Fibroblast of skin of back (primary cell): ENCODE measurements at places on chromosomes 5 and 9.

GRCh38 chr9:14532456-14533115, 160.6 kb downstream of the ZDHHC21 start:
- peak; percentile 55 for DNase-seq

GRCh38 chr5:178818094-178818493, 41.7 kb upstream of the ZNF354B start:
- no peak for DNase-seq

DNA sequence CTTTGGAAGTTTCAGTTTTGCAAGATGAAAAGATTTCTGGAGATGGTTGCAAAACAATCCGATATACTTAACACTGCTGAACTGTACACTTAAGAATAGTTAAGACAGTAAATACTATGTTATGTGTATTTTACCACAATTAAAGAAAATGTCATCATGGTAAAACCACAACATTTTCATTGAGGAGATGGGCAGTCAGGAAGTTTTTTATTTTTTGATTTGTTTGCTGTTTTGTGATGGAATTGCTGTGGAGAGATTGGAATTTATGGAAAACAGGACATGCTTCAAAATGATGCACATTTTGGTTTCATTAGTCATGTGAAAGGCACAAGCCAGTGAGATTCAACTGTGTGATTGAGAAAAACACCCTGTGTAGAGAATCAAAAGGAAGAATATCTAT, 90.5 kb upstream of the AGXT2 start:
- DNase-seq = peak; percentile 61

DNA sequence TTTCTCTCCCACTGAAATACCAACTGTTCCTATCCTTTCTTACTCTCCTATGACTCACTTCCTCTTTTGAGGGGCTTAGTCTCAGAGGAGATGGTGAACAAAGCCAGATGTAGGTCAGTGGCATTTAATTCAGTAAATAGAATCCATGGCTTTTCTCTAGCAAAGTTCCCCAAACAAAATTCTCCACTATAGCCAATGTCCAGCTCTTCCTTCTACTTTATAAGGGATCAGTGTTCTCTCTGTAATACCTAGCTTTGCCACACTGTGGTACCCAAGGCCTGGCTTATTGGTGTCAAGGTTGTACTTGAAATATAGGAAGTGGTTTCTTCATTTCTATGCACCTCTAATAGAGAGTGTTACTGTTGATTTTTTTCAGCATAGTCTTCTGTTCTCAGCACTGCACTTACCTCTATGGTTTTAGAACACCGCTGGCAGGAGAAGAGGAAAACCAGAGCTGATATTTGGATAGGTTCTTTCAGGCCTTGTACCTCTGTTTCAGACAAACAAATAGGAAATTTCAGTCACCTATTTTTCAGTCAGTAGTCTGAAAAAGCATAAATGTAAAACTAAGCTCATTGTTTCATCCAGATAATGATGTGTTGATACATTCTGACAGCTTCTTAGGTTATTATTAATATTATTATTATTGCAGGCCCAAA, 40.6 kb upstream of the ITGA2 start:
- peak; percentile 84 for DNase-seq

DNA sequence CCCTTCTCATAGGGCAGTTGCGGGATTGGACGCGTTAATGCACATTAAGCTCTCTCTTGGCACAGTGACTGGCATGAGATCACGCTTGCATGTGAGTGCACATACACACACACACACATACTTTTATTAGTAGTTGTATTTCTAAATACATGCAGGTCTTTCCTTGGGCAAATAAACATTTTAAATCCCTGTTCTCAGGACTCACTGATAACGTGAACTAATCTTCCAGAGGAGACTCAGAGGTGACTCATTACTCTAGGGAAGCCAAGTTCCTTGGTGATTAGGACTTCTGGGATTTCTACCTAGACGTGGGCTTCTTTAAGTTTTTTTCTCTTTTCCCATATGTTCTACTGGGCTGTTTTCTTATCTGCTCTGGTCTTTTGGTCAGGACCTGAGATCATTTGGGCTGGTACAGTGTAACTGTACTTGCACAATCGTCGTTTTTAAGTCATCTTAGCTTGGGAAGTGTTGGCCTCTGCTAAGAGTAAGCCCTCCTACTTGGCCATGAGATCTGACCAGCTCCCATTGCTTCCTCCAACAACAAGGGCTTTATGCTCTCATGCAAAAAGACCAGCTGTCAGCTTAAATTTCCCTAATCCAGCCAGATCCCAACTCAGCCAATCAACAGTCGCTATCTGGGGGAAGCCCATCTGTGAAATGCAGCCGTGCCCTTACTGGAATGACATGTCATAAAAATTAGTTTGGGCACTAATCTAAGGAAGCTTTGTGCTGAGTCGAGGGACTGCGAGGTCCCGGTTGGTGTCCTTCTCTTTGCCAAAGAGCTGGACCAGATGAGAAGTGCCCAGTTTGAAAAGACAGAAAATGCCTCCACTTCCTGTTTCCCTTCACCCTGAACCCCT, 176.4 kb upstream of the ANKRD55 start:
- peak; percentile 75 for DNase-seq

DNA sequence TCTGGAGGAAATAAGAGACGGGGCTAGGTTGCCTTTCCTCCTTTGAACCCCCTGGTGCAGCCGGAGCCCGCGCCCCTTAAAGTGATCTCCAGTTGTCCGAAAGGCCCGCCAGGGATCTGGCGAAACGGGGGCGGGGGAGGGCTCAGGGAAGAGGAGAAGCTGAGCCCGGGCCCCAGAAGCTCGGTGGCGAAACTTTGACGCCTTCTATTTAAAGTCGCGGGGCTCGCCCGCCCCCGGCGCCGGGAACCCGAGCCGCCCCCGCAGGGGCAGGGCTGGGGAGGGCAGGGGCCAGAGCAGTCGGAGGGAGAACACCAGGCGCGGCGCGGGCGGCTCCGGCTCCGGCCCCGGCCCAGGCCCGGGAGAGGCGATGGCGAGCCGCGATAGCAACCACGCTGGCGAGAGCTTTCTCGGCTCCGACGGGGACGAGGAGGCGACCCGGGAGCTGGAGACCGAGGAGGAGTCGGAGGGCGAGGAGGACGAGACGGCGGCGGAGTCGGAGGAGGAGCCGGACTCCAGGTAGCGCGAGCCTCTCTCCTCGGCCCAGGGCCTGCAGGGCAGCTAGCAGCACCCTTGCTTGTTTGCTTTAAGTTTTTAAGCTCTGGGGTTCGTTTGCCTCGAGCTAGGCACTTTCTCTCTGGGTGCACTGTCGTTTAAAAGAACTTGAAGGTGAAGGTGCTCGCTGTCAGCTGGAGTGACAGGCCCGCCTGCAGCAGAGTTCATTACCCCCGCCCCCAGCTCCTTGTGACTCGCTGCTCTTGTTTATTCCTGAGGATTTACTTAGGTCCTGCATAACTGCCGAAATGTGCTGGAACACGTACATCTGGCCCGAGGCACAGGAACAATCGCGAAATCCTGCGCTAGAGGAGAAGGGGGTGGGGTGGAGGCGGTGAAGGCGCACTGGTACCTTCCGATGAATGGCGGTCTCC, at the start of gene CMYA5:
Gene CMYA5 (plus strand): TSS at position 296 of the 926 bp plus-strand sequence. CDS start 72 bp downstream, at position 368.
- peak; percentile 16 for DNase-seq

- peak; percentile 4 for DNase-seq
Observed at GRCh38 chr9:73370053-73370452, 218.4 kb downstream of the ANXA1 start.

DNA sequence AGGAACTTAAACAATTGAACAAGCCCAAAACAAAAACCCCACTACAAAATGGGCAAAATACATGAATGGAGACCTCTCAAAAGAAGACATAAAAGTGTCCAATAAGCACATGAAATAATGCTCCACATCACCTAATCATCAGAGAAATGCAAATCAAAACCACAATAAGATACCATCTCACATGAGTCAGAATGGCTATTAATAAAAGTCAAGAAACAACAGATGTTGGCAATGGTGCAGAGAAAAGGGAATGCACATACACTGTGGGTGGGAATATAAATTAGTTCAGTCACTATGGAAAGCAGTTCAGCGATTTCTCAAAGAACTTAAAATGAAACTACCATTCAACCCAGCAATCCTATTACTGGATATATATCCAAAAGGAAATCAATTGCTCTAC, 337.4 kb upstream of the GRIA1 start:
- DNase-seq = peak; percentile 83

DNA sequence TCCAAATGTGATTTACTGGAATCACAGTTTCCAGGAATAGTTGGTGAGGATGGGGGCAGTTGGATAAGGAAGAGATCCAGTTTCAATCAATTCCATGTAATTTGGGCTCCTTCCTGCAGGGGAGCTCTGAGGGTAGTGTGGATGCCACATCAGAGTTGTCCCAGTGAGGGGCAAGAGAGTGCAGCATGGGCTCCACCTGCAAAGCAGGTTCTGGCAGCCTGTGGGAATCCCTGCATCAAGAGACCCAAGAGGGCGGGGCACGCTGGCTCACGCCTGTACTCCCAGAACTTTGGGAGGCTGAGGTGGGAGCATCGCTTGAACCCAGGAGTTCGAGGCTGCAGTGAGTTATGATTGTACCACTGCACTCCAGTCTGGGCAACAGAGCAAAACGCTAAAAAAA, 188.5 kb downstream of the CACNA1B start:
- no peak for DNase-seq

- no peak for DNase-seq
Observed at GRCh38 chr5:161085056-161085455, 233.0 kb upstream of the ATP10B start.

GRCh38 chr9:98329281-98329680, 73.8 kb upstream of the TBC1D2 start:
- DNase-seq = no peak

GRCh38 chr9:120583958-120584369, 4.0 kb upstream of the CDK5RAP2 start:
- DNase-seq = peak; percentile 74

DNA sequence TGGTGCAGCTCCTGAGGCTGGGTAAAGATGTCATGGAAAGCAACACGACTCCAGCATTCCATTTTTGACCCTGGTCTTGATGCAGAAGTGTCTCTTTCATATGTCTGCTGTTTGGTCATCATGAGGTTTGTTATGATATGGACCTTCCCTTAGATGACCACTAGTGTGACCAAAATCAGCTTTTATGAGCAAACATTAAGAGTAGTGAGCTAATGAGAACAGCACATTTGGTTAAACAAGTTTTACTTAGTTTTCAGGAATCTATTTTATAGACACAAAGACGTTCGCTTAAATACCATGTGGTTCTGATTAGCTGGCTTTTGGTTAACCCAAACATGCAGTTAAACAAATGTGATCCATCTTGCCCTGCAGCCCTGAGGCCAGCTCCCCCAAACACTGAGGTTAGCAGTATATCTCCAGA, 56.7 kb upstream of the ACTBL2 start:
- peak; percentile 36 for DNase-seq

GRCh38 chr5:95973793-95974325, 12.2 kb upstream of the ELL2 start:
- peak; percentile 67 for DNase-seq
